ENCODE measurements at places on chromosomes 2 and 18.

DNA sequence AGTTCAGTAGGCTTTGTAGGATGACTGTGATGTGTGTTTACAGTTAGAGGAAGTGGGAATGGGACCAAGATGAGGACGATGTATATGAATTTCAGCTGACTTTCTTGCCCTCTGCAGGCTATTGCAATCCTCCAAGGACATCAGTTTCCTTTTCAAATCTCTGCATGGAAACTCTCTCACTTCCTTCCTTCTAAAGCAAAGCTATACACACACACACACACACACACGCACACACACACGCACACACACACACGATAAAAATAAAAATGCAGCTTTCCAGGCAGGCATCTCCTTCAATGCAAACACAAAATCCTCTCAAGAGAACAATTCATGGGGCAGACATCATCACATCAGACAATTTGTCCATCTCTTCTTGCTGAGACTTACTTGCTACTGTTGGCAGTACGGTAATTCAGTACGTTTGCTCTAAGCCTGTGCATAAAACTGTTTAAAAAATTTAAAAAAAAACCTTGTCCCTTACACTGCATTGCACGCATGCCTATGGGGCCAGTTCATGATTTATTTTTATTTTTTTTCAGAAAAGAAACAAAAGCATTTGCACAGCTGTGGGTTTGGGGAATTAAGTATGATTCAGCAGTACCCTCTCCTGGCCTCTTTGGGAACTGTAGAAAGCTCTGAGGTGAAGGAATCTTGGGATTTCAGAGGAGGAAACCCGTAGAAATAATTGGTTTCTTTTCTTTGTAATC, 27.1 kb upstream of the ICOS start:
- DNase-seq = no peak

GRCh38 chr18:80009661-80010550, 21.5 kb upstream of the TXNL4A start:
- DNase-seq = no peak

DNA sequence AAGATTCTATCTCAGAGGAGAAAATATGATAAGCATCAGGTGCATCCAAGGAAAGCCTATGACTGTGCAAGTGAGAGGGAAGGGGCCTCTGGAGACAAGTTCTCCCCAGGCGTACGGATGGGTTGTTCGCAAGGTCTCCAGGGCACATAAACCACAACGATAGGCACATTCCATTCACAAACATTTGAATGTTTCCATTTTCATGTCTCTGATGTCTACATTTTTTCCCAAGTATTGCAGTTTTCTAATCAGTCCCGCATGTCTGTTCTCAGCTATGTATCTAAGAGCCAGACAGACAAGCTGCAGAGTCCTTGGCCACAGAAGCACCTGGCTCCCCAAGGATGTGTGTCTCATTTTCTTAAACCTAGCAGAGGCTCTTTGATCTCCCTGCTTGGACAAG, 28.0 kb downstream of the OSR1 start:
- no peak for DNase-seq

DNA sequence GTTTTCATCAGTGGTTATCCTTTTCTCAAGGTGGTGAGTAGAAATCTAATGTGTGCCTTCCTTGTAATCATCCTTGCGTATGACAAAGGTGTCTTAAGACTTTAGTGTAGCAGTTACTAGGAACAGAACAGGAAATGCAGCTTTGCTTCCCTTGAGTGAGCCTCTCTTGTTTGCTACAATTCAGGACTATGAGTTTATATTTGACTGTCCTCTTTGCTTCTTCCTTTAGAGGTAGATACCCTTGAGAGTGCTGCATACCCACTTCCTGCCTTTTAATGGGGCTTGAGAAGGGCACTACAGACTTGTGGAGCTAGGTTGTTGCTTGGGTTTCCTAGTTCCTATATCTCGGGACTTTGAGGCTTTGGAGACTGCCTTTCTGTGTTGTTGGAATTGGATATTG, 3.8 kb downstream of the KCNJ13 start:
- no peak for DNase-seq

- DNase-seq = no peak
These were observed 66.2 kb downstream of the STAT1 start for GRCh38 chr2:190947711-190948251.

DNA sequence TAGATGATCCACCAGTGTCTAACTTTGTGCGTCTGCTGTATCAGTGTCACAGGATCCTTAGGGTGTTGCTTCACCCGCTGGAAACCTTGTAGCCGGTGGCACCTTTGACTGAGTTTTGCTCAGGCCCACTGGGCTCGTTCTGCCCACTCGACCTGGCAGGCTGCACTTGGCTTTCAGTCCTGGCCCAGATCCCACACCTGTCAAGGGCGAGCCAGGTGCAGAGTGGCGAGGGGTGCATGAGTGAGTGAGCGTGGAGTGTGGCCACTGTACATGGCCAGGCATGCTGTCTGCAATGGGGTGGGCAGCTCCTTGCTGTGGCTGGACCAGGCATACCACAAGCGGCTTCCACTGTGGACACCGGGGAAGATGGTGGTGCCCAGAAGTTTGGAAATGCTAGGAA, 179.0 kb downstream of the FAM210A start:
- DNase-seq = no peak

DNA sequence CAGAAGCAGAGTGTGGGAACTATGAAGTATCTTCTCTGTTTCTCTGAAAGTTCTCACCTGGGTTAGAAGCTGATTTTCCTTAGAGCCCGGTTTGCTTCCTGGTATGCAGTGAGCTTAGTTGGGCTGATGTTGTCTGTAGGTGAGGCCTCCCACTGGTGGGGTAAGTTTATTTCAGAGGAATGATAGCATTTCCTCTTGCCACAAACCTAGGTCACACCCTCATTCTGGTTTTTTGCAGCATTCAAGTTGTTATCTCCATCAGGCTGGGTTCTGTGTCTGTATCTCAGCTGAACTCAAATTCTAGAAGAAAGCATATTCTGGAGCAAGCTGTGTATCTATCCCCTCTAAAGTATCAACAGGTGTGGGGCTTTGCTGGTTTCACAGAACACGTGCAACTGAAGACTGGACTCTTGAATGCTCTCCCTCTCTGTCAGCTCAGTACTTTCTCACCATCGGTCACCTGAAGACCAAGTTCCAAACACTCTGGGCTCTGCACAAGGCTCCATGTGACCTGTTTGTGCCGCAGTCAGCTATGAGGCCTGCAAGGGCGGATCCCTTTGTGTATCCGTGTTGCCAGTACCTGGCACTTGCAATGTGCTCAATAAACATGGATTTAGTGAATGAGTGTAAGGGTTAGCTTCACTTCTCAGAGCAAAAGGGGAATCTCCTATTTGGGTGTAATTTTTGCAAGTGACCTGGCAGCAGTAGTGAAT, 49.5 kb upstream of the MBOAT2 start:
- DNase-seq = no peak

- no peak for DNase-seq
These were observed 506.1 kb upstream of the FAM98A start for GRCh38 chr2:34105006-34105767.

- DNase-seq = no peak
These were observed 181.8 kb upstream of the NT5C1B start for GRCh38 chr2:18771212-18771611.

GRCh38 chr2:191061381-191061980, 47.5 kb upstream of the STAT1 start:
- no peak for DNase-seq

- no peak for DNase-seq
These were observed 182.7 kb upstream of the LHCGR start for GRCh38 chr2:48938231-48938630.

DNA sequence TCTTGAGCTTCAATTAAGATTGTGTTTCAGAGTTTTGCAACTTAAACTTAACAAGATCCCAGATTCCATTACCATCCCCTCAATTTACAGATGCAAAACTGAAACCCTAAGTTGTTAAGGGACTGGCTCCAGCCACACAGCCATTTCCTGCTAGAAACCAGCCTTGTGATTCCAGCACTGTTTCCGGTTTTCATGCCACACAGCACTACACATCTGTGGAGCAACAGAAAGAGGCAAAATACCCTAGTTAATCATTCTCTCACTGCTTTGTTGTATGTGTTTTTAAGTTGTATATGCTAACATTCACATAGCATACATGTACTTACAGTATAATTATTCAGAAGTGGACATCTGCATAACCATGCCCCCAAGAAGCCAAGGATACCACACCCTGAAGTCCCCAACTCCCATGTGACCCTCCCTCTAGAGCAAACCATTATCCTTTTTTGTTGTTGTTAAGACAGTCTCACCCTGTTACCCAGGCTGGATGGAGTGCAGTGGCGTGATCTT, 87.4 kb downstream of the MYO5B start:
- no peak for DNase-seq

GRCh38 chr2:60510713-60511112, 42.7 kb downstream of the BCL11A start:
- no peak for DNase-seq

GRCh38 chr2:105590780-105591660, 153.7 kb upstream of the NCK2 start:
- no peak for DNase-seq

- DNase-seq = no peak
These were observed 24.2 kb upstream of the CPO start for GRCh38 chr2:206915121-206915520.

DNA sequence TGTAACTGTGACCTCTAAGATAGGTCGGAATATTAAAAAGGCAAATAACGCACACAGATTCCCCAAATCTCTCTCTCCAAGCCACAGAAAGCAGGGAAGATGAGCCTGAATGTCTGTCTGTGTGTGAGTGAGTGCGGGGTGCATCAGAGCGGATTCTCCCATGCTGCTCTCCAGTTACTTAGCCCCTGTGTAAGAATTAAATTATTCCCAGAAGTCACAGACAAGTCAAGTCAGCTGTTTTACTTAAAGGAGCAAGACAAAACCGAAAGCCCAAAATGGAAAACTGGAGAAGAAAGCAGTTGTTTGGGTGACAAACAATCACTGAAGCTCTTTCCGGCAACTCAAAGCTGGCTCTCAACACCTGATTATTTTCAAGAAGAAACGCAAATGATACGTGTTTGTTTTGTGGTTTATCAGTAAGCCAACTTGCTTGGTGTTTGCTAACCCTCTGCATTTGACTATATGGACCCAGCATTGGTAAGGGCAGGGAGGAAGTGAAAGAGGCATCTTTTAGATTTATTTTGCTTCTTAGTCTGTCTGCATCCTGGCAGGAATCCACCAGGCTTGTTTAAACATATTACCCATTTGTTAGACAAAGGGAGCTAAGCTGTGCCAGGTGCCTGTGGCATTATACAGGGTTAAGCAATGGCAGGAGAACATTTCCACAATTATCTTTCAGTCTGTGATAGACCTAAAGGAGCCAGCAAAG, 121.5 kb upstream of the CREB1 start:
- DNase-seq = no peak

DNA sequence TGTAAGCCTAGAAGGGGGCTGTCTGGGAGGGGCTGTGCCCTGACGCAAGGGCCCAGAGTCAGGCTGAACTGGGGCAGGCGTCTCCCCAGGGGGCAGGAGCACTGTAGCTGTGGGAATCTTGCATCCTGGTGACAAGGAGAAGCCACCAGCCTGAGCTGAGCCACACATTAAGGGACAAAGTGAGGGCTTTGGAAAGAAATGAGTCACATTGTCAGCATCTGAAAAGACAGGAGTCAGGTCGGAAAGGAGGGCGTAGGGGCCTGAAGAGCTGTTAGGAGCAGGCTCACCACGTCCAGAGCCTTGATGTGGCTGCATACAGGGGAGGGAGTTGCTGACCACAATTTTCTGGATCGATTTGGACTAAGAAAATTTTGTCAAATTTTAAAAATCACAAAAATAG, 298.6 kb downstream of the CYP26B1 start:
- DNase-seq = no peak

DNA sequence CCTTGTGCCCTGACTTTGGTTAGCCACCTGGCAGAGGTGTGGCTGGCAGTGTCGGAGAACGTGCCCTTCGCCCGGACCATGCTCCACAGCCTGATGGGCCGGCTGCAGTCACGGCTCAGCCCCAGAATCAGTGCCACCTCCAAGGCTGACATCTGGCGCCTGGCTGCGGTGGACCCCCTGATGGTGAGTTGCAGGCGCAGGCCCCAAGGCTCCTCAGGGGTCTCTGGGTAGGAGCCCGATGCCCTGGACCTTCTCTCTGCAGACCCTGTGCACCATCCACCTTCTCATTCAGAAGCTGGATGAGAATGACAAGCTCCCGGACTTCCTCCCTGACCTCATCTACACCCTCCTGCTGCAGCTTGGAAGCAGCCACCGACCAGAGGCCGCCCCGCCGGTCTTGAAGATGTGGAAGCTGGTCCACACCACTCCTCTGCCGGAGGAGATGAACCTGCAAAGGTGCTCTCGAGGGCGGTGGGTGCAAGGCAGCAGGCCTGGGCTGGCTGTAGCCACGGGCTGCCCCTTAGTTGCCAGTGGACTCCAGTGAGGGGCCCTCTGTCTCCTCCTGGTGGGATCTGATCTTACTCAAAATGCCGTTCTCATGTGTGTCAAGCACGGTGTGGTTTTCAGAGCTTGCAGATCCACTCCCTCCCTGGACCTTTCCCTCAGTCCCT, 32.1 kb downstream of the HJURP start:
- DNase-seq = no peak

GRCh38 chr2:219844401-219845091, 217.1 kb downstream of the SLC4A3 start:
- no peak for DNase-seq

DNA sequence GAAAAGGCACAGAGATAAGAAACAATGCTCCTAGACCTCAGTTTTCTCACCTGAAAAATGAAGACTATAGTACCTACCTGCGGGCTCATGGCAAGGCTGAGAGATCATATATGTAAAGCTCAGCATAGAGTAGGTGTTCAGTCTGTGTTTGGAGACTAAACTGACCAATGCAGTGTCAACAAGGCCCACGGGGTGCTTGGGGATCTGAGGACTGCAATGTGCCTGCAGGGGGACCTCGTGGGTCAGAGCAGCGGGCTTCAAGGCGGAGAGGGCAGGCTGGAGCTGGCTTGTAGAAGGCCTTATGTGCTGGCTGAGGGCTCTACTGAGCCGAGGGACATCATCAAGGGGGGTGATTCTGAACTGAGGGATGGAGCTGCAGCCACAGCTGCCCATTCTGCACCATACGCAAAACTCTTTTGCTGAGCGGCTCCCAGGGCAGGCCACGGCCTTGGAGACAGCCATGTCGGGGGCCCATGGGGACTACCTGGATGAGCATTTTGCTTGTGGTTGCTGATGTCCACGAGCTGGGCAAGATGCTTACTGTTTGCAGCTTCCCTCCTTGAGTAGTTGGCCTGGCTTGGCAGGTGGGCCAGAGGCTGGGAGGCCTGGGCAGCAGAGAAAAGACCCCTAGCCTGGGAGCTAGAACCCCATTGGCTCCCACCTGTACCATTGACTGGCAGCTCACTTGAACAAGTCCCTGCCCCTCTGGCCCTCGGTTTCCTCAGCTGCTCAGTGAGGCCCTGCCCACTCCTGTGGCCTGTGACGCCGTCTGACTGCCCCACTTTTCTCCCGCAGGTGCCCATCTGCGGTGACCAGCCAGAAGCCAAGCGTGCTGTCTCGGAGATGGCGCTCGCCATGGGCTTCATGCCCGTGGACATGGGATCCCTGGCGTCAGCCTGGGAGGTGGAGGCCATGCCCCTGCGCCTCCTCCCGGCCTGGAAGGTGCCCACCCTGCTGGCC, 23.5 kb downstream of the STEAP3 start:
- DNase-seq = no peak

Data from CD4-positive, alpha-beta T cell treated with Interferon gamma for 1 hour (primary cell).